ENCODE measurements at places on chromosomes 1 and 21.

DNA sequence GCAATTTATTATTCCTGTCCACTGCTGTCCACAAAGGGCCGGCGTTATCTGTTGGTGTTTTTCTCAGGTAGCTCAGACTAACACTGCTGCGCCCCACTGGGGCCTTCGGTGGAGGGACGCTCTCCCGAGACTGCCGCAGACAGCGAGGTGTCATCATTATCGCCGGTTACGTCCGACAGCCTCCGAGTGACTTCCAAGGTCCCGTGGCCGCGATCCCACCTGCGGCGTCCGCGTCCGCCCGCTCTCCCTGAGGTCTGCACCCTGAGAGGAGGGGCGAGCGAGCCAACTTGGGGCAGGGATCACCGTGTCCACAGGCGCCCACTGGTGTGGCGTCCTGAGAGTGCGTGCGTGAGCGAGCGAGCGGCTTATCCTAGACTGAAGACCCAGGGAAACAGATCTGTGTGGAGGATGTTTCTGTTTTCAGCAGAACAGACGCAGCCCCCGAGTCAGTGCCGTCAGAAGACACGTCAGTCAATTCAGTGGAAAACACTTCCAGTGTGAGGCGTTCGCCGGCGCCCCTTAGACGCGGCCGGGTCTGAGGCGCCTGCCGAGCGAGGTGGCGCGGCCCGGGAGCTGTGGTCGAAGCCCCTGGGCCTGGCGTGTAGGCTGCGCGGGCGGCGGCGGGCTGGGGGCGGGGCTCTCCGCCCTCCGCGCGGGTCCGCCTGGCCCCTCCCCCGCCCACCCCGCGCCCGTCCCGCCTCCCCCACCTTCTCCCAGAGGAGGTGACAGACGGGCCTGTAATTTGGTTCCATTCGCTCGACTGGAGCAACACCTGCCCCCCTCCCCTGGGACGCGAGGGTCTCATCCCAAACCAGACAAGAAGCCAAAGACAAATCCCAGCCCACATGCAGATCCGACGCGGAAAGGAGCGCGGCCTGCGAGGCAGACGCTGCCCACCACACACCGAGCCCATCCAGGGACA is 12.6 kb downstream of the NHLH2 start:
- DNase-seq, result no peak

DNA sequence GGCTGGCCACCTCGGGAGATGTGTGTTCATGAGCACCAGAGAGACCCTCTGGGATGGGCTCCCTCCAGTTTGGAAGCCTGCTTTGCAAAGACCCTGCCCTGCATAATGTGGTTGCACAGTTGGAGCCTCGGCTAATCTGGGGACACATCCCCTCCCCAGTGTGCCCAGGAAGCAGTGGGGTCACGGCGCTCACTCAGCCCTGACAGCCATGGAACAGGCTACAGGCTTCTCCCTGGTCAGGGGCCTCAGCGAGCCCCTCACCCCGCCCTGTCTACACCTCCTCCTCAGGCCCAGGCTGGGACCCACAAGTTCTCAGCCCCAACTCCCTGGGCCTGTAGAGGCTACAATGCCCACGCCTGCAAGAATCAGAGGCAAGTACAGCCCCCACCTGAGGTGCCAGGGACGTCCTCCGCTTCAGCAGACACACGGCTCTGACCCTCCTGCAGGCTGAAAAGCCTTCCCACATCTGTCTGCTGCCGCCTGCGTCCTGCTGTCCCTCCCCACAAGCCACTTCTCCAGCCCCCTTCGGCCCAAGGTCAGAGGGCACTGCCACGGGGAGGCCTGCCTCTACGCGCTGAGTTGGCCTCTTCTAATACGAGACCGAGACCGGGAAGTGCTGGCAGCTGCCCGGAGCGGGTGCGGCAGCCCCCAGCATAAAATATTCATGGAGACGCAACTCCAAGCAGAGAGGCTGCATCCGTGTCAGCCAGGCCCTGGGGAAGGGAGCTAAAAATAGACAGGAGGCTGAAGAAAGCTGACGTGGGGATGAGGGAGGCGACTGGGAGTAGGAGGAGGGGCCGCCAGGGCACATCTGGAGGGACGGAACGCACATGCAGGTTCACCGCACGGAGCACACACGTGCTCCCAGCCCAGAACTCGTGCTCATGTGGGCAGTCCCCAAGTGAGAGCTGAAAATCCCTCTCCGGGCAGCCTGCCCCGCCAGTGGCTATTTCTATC is 15.2 kb upstream of the GPR153 start:
- DNase-seq, result no peak

GRCh38 chr1:38929054-38929453 is 12.6 kb downstream of the RHBDL2 start:
- DNase-seq, result no peak

- peak; percentile 30 for DNase-seq
Observed at GRCh38 chr1:118077331-118078045, 107.5 kb downstream of the SPAG17 start.

DNA sequence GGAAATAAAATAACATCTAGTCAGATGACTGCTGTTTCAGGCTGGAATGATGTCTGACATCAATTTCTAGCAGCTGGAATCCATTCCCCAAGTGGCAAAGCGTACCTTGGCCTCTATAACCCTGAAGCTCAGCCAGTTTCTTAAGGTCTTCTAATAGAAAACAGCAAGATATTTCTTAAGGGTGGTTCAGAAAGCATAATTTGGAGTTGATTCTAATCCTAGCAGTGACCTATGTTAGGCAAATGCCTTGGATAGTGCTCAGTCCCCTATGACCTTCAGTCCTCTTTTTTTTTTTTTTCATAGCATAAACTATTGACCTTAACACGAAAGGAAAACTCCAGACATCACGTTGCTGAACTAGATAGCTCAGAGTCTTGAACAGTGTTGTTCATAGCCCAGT is 56.5 kb downstream of the LAMC2 start:
- no peak for DNase-seq

- no peak for DNase-seq
Observed at GRCh38 chr1:19035377-19036040, 79.0 kb upstream of the IFFO2 start.

- DNase-seq, result no peak
Observed at GRCh38 chr1:65049941-65050713, 83.8 kb upstream of the JAK1 start.

GRCh38 chr1:54520631-54521321 is 27.3 kb upstream of the ACOT11 start:
- DNase-seq, result no peak

- DNase-seq, result no peak
Observed at GRCh38 chr1:19219451-19219850, 9.4 kb upstream of the UBR4 start.

- no peak for DNase-seq
Observed at GRCh38 chr1:112995890-112996289, 39.9 kb upstream of the SLC16A1 start.

GRCh38 chr1:156884560-156885184 is 8.8 kb upstream of the PEAR1 start:
- no peak for DNase-seq

GRCh38 chr1:225454733-225455132 is 26.9 kb upstream of the LBR start:
- no peak for DNase-seq

DNA sequence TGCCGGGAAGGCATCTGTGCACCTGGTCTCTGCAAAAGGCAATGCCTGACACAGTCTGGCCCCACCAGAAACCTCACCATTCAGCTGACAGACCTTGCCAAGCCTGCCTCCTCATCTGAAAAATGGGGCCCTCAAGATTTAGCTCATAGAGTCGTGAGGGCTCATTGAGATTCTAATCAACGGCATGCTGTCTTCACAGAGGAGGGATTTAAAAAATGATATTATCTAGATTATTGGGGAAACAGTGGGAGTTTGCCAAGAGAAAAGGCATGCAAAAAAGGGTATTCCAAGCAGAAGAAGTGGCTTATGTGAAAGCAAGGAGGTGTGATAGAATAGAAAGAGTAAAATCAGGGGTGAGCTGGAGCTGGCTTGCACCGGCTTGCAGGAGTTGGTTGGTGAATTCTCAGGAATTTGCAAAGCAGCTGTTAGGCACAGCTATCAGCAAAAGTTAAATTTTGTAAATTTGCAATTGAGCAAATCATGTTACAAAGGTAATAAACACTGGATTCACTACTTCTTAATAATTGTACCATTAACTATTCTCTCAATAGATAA is 91.7 kb upstream of the WNT4 start:
- DNase-seq, result peak; percentile 15

- no peak for DNase-seq
Observed at GRCh38 chr1:234582186-234582585, 27.8 kb downstream of the IRF2BP2 start.

GRCh38 chr1:31441073-31441472 is 28.1 kb downstream of the SERINC2 start:
- no peak for DNase-seq

DNA sequence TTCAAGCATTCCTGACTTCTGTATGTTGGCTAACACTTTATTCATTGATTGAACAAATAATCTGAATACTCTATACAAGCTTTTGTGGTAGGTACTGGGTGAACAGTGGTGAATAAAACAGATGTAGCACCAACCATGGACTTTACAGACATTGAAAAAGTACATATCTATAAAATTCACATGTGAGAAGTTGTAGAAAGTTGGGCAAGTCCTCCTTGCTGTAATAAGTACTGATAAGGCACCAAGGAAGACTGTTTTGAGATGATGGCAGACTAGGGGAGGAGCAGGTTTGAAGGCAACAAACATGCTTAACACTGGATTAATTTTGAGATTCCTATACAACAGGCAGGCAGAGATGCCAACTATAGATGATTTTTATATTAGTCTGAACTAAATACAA is 42.4 kb downstream of the RNF2 start:
- DNase-seq, result no peak

DNA sequence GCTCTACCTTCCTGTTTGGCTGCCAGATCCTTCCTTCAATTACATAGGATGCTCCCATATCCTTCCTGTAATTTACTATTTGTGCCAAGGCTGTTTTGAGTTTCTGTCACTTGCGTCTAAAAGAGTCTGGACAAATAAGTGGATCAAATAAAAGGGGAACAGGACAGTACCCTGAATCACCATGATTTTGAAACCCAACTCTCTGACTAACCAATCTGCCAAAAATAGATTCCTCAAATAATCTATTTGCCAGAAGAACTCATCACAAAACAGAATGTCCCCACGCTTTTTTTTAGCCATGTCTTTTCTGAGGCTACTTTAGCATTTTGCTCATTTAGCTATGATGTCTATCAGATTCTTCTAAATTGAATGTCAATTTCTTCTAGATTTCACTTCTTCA is 392.6 kb downstream of the NTNG1 start:
- DNase-seq, result no peak

- DNase-seq, result no peak
Observed at GRCh38 chr21:31895077-31895835, 22.4 kb downstream of the HUNK start.

DNA sequence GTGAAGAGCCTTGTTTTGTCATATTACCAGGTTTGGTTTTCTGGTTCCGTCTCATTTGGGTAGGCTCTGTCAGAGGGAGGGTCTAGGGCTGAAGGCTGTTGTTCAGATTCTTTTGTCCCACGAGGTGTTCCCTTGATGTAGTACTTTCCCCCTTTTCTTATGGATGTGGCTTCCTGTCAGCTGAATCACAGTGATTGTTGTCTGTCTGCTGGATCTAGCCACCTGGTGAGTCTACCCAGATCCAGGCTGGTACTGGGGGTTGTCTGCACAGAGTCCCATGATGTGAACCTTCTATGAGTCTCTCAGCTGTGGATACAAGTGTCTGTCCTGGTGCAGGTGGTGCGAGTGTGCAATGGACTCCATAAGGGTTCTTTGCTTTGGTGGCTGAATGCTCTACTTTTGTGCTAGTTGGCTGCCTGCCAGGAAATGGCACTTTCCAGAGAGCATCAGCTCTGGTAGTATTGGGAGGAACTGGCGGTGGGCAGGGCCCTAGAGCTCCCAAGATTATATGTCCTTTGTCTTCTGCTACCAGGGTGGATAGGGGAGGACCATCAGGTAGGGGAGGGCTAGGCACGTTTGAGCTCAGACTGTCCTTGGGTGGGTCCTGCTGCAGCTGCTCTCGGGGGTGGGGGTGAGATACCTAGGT is 246.0 kb downstream of the RYR2 start:
- peak; percentile 64 for DNase-seq

DNA sequence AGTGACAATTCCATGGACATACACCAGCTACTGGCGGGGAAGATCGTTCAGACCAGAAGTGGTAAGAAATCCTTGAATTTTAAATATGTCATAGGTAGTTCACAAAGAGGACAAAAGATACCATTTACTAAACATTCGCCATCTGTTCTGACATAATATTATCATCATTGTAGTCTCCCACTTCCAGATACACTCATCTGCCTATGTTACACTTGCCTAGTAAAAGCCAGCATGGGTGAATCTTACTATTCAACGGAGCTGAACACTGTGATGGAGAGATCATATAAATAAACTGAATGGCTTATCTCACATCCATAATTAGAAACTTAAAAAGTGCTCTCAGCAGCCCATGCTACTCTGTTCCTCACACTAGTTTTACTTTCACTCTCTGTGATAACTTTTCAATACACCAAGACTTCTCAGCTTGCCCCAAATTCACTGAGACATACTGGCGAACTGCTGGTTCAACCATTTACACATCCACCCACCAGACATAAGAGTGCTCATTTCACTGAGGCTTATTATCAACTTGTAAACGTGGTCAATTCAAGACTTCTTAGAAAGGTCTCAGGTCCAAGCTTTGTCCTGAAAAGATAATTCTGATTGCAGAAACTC is 463 bp upstream of the PRRC2C start:
- DNase-seq, result no peak

DNA sequence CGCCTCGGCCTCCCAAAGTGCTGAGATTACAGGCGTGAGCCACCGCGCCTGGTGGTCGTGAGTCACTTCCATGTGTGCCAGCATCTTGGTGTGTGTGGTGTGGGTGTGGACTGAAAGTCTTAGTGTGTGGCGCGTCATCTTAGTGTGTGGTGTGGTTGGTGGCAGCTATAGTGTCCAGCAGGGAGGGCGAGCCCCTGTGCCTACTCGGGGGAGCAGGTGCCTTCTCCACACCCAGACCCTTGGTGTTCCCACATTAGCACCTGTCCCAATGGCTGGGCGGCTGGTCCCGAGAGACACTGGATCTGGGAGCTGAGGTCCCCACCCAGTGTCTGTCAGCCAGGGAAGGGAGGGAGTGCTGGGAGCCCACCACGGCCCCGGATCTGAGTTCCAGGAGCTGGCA is 2.8 kb downstream of the SCNN1D start:
- DNase-seq, result no peak

DNA sequence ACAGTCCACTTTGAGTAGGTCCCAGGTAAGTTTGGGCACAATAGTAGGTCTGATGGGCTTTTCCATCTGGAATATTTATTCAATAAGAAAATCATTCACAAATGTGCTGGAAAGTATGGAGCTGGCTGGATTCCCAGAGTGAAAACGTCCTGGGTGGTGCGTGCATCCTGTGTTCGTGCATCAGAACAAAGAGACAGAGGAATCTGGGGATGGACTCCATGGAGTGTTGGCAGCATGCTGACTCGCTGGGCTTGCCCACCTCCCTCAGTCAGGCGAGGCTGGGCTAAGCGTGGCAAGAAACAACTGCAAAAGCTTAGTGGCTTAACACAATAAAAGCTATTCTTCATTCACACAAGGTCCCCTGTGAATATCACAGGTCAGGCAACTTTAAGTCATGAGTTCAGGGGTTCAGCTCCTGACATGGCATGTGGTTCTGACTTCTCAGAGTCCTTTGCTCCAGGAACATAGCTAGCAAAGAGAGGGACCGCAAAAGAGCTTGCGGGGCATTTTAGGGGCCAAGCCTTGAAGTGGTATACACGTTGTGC is 151.6 kb upstream of the ZNF644 start:
- no peak for DNase-seq
